ENCODE measurements at places on chromosomes 16 and 17.

GRCh38 chr16:84730406-84731106 lies 30.8 kb downstream of the USP10 start:
- peak; percentile 45 for DNase-seq

GRCh38 chr16:89317101-89317671 lies 99.7 kb downstream of the ZNF778 start:
- no peak for DNase-seq

GRCh38 chr16:62967611-62968010 lies 931.4 kb upstream of the CDH8 start:
- DNase-seq: no peak

DNA sequence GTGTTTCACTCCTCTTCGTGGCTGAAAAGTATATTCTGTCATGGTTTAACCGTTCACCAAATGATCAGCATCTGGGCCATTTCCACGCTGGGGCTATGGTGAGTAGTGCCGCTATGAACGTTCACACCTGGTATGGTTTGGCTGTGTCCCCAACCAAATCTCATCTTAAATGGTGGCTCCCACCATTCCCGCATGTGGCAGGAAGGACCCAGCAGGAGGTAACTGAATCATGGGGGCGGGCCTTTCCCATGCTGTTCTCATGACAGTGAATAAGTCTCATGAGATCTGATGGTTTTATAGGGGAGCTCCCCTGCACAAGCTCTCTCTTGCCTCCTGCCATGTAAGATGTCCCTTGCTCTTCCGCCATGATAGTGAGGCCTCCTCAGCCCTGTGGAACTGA lies 45.7 kb upstream of the ZNF469 start:
- no peak for DNase-seq

DNA sequence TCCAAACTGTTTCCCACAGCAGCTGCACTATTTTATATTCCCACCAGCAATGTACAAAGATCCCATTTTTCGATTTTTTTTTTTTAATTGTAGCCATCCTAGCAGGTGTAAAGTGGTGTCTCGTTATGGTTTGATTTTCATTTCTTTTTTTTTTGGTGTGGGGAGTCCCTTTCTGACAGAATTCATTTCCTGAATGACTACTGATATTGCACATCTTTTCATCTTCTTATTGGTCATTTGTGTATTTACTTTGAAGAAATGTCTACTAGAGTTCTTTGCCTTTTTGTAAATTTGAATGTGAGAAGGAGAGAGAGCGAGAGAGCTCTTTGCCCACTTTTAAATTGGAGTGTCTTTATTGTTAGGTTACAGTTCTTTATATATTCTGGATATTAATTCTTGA lies 14.0 kb downstream of the CYB5B start:
- no peak for DNase-seq

DNA sequence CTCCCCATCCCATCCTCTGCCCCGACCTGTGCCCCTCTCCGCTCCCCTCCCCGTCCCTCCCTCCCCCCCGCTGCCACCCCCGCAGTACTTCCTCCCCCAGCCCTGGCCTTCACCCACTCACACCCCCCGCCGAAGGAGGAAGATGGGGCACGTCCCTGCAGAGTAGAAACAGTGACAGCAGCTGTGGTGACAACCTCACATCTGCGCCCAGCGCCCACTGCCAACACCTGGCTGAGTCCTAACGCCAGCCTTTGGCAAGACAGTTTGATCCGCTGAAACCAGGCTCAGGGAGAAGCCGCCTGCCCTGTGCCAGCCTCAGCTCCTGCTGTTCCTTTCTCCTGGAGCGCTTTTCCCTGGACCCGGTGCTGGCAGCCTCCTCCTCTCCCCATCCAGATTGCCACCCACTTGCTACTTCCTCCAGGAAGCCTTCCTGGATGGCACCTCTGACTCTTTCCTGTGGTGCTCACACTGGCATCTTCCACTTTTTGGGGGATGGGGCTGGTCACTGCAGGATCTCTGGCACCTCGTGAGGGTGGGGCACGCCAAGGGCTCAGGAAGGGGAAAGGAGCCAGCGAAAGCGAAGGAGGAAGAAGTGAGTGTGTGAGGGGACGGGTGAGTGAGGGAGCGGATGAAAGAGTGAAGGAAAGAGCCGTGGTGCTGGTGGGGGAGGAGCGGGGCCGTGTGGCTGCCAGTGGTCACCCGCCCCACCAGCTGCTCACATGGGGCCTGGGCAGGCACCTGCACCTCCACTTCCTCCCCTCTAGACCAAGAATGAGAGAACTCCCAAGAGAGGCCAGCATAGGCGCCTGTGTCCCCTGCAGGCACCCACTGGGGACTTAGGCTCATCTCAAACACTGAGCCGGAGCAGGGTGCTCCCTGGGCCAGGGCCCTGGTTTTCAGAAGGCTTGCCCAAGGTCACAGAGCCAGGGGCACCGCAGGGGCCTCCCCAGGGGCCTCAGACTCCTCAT lies 27.0 kb downstream of the ZFPM1 start:
- DNase-seq: peak; percentile 26
